ENCODE measurements at places on chromosomes 6 and 20.

- DNase-seq, result no peak
Measured at GRCh38 chr20:59690976-59691375, 86.6 kb downstream of the PHACTR3 start.

DNA sequence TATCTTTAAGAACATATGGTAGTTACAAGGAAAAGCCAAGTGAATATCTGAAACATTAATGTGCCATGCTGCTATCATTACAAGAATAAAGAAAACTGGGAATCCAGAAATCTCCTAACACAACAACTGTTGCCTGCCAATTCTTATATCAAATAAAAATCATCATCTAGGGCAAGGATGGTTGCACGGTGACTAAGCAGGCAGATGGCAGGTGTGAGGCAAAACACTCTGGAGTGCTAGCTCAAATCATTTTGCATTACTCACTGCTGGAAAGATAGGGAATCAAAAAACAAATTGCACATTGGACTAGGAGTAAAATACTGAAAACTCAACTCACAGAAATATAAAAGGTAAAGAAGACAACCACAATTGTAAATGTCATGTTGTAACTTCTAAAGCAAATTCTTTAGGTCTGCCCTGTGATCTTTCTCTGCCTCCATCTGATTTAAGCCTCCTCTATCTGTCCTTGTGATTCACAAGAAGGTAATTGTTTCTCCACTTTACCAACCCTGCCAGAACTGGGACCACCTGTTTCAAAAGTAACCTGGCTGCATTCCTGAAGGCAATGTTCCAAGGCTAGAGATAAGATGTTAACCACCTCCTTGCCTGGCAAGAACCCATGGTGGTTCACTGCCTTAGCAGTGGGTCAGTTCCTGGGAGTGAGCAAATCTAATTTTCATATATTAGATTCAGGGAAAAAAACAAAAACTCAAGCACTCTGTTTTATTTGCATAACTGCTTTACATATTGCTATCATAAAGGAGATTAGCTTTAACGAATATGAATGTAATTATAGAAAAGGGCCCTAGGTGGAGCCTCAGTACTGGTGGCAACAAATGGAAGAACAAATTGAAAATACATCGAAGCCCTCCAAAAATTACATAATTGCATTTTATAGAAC lies 33.1 kb upstream of the LCA5 start:
- peak; percentile 34 for DNase-seq

DNA sequence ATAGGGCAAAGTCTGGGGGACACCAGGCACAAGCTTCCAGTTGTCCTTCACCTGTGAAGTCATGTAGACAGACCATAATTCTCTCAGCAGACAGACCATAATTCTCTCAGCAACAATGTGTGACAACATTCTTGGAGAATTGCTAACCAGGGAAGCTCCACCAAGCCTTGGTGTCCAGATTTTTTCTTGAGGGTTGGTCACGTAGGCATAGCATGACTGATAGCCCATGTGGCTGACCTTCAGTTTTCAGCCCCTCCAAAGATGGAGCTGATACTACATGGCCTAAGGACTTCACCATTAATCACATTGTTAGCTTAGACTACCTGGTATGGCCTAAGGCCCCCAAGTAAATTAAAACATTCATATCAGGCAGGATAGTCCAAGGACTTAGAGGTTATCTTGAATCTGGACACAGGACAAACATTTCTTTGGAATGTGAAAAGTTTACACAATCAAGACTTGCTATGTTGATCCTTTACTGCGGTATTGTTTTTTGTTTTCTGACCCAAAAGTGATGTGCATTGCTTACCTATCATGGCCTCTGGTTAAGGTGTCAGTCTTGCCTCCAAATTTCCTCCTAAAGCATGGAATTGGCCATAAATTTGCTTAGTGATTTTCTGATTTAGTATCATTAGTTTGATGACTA lies 76.9 kb downstream of the CEP57L1 start:
- peak; percentile 8 for DNase-seq

DNA sequence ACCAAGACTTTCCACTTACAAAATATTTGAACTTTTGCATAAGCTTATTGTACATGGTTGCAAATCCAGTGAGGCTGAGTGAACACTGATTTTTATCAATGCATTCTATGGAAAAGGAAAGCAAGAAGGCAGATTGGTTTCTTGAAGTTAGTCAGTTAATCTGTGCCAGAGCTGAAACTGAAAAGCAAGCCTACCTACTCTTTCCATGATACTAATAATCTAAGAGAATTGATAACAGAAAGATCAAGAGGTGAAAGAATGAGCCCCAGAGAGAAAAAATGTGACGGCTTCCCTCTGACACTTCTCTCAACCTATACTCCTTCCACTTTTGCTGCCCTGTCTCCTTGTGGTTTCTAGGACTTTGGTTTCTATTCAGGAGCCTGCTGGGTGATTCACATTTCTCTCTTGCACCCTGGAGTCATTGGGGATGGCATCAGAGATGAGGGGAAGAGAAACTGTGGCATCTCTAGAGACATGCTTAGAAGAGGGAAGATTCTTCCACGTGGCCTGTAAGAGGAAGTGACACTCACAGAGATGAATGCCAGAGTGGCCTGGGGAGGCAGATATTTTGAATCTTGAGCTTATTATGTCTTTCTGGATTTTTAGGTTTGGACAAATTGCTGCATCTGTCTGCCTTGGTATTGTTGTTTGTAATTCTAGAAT lies 158.6 kb upstream of the RIMS1 start:
- DNase-seq, result peak; percentile 50

GRCh38 chr6:167401525-167402194 lies 76.8 kb downstream of the TTLL2 start:
- DNase-seq, result no peak

GRCh38 chr20:13231031-13231752 lies 10.1 kb downstream of the ISM1 start:
- no peak for DNase-seq

GRCh38 chr6:167827583-167828324 lies 1.0 kb downstream of the AFDN start:
- DNase-seq, result peak; percentile 40

- no peak for DNase-seq
Measured at GRCh38 chr6:139940741-139941729, 566.6 kb upstream of the CITED2 start.

DNA sequence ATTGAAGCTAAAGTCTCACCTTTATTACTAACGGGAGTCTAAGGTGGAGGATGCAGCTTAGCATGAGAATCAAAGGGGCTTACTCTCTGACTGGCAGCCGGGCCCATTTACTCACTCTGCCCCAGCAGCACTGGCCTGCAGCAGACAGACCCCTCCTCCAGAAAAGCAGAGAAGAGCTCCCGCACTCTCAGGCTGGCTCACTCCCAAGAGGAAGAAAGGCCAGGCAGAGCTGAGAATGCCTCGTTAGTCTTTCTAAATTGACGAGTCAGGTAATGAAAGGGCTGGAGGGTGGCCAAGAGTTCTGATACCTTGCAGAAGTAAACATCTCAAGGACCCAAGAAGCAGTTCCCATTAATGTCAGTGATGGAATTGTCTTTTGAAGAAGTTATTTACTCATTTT lies 44.5 kb upstream of the IL20RA start:
- no peak for DNase-seq

- DNase-seq, result peak; percentile 15
Measured at GRCh38 chr20:24694727-24695528, 225.5 kb downstream of the SYNDIG1 start.

DNA sequence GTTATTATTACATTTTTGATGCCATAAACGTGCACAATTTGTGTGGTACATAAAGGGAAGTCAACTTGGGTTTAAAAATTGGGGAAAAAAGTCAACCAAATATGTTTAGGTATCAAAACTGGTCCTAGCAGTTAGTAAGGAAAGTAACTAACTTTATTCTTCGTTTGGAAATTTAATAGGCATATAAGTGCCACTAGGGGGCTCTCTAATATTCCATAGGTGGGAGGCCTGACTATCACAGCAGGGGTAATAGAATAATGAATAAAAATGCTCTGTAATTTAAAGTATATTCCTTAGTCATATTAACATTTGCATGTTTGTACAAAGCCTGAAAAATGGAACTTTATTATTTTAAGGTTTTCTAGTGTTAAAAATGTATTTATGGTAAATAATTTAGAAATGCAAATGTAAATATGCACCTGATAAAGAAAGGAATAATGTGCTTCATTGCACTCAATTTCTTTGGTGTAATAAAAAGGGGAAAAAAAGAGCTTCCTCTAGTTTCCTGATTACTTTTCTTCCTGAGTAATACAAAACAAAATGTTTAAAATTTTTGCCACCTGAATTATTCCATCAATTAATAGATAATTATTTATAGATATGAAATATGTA lies 125.7 kb upstream of the HDAC2 start:
- DNase-seq, result peak; percentile 34

GRCh38 chr6:121682666-121683065 lies 247.2 kb downstream of the GJA1 start:
- DNase-seq, result no peak

DNA sequence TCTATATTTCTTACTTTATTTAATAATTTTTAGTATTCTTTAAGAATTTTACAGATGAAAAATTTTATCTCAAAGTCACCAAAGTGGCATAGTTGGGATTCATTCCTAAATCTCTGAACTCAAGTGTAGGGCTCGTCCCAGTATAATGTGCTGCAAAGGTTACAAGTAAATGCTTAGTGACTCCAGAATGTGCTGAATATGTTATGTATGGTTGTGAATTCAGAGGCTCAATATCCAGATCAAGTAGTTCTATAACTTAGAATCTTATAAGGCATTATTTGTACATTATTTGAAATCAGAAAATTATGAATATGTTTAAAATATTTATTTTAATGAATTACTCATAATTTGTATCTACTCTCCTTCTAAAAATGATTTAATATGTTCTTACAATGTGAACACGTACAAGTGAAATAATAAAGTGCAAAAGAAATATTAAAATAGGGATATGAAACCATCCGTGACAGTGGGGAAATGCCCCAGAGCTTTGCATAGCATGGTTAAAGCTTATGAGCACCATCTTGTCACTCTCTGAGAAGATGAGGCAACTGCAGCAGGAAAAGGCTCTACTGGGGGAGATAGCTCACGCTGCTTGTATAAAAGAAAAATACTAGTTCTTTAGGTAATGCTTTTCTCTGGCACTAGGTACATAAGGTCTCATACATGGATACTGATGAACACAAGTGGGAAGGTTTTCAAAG lies 259.0 kb downstream of the FOXC1 start:
- no peak for DNase-seq

DNA sequence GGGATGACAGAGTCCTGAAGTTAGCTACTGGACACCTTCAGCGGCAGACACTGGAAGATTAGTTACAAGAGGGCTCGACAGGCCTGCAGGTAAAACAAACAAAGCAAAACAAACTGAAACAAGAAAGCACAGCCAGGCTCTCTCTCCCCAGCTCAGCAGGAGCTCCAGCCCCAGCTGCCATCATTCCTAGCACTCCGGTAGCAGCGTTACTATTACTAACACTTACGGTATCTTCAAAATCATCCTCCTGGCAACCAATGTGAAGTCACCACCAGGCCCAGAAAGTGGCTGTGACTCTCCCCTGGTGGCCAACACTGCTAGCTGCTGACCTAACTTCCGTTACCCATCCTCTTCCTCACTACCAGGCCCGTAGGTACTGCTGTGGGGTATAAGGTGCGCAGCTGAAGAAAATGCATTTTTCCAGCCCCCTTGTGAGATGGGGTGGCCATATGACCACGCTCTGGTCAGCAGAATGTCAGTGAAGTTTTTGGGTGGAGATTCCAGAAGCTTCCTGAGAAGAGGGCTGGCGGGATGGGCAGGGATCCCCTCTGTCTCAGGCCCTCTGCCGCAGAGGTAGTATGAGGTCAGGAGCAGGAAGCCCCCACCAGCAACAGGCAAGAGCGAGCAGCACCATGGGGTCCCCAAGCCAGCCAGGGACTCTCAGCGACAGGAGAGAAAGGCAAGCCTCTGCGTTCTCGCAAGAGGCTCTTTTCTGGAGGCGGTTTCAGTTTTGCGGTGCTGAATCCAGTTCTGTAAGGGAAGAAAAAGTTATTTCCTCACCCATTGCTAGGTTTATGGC lies 37.4 kb upstream of the TBXT start:
- DNase-seq, result no peak

- no peak for DNase-seq
Measured at GRCh38 chr6:149211046-149211571, 106.4 kb upstream of the TAB2 start.

DNA sequence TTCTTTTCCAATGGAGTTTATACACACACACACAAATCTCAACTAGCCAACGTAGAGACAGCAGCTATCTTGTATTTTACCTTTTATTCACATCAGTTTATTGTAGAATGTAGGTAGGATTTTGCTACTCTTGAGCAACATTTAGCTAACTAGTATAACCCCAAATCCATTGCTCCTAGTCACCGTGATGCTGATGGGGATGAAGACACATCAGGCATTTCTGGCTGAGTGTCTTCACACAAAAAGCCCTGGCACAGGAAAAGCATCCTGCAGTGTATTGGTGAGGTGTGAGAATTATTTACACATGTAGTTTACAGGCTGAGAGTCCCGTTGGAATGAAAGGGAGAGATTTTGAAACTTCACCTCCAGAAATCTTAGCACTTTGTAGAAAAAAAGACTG lies 65.9 kb upstream of the FBXL4 start:
- peak; percentile 28 for DNase-seq

DNA sequence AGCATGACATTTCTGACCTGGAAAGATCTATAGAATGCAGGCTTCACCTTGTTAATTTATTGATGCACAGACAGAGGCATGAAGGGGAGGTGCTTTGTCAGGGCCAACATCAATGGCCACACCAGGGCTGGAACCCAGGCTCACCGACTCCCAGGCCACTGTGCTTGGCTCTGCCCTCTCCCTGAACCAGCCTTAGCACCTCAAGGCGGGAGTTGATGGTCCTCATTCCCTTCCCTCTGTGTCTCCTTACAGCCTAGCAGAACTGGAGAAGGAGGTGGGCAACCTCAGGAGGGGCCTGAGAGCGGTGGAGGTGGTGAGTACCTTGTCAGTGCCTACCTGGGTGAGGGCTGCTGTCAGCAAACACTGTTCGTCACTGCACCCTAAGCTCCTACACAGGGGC lies 35.6 kb downstream of the MOCS1 start:
- DNase-seq, result no peak

DNA sequence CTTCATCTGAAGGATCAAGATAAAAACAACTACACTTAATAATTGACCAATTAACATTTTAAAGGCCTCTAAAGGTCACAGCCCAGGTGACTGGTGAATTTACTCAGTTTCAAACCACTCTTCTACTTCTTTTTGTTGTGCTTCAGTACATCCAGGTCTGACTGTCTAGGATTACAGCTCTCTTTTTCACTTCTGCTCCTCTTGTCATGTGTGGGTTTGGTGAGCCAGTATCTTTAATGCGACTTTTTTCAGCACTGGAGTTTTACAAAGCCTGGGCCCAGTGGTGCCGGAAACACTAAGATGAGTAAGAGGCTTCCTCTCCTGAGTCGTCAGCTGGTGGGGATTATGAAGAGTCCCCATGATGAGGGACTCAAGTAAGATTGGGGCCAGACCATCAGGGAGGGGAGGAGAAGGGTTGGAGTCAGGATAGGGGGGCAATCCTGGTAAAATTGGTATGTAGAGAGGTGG lies 27.0 kb downstream of the HECA start:
- no peak for DNase-seq

Data from AG10803 (cell line).